ENCODE measurements at places on chromosomes 1 and 21. TPM values are rescaled to one million over a fixed set of nuclear protein-coding genes. Genes with fewer than 3 reads are reported as not detected.

GRCh38 chr1:46547481-46548383, 3.7 kb downstream of the KNCN start:
- H3K36me3 ChIP-seq, result no peaks in the 10 kb centered on the region
- H3K27me3 ChIP-seq, result peaks cover 28% of the 10 kb centered on the region
- no peak overlapping the region for H3K4me3 ChIP-seq
- H3K4me1 ChIP-seq, result no peaks in the 10 kb centered on the region

The NMNAT2 gene
- 1.1 TPM for total RNA-seq

- no peak for DNase-seq
- H3K4me3 ChIP-seq, result no peak overlapping the region
- H3K4me1 ChIP-seq, result no peaks in the 10 kb centered on the region
- H3K27me3 ChIP-seq, result no peaks in the 10 kb centered on the region
- H3K27ac ChIP-seq, result no peak overlapping the region
These were observed 36.8 kb upstream of the RPF1 start for GRCh38 chr1:84442256-84442655.

DNA sequence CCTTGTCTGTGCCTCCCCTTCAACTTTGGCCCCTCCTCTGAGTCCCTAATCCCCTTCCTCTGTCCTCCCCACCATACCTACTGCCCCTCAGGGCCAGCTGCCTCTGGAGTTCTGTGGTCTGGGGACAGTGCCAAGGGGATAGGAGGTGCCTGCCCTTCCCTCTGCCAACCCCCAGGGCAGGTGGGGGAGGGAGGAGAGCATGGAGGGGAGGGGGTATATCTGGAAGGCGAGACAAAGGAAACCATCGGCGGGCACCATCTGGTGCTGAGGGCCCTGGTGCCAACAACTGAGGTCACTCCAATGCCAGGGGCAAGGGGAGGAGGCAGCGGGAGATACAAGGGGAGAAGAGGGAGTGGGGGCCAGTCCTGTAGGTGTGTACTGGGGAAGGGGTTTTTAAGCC, 9.6 kb downstream of the RAB25 start:
- H3K27ac ChIP-seq, result no peak overlapping the region
- H3K4me1 ChIP-seq, result peaks cover 4% of the 10 kb centered on the region
- H3K4me3 ChIP-seq, result no peak overlapping the region
- peaks cover 4% of the 10 kb centered on the region for H3K36me3 ChIP-seq
- DNase-seq, result no peak
- no peaks in the 10 kb centered on the region for H3K27me3 ChIP-seq

DNA sequence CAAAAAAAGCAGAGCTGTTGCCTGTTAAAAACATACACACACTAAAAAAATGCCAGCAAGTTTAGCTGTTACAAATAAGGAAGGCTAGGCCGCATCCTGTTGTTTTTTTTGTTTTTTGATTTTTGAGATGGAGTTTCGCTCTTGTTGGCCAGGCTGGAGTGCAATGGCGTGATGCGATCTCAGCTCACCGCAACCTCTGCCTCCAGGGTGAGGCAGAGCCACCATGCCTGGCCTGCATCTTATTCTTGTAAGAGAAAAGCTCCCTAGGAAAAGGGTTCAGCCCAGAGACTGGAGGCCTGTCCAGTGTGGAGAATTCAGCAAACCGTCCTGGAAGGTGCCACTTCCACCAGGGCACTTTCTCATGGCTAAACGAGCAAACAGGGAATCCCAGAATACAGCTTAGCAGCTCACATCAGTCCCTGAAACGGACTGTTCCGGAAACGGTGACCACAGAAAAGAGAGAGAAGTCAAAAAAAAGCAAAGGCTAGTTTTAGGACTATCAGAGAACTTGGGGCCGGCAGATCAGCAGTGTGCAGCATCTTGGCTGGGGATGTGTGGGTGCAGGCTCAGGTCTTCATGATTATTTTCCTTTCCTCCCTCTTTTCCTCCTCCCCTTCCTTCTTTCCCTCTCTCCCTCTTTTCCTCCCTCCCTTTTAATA, 283.6 kb downstream of the AJAP1 start:
- no peak overlapping the region for H3K27ac ChIP-seq
- no peaks in the 10 kb centered on the region for H3K4me1 ChIP-seq
- no peak for DNase-seq
- no peaks in the 10 kb centered on the region for H3K27me3 ChIP-seq

DNA sequence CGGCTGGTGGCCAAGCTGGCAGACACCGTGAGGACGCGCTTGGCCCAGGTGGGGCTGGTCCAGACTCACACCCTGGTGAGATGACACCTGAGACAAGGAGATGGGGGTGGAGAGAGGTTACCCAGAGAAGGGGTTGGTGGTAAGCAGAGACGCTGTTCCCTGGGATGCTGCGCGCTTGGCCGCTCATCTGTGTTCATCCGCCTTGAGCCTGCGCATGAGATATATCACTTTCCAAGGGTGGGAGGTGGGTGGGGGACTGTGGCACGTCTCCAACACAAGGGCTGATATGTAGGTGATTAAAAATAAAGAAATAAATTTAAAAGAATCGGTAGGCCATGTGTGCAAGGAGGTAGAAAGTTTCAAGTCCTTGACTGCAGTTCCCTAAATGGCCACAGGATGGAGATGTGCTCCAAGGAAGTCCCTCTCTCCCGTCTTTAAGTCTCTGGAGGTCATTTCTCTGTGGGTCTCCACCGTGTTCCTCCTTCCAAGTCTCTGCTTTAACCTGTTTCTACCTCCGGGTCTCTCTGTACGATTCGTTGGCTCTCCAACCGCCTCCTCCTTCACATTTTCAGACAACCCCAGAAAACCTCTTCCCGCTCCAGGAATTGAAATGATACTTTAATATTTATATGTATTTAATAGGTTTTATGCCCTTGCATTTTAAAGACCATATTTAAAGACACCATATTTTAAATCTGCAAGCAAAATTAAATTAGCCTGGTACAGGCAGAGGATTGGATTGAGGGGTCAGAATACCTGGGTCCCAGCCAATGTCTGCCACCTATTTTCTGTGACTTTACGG, 4.5 kb downstream of the TTC24 start:
- H3K36me3 ChIP-seq, result no peaks in the 10 kb centered on the region
- H3K4me1 ChIP-seq, result no peaks in the 10 kb centered on the region
- DNase-seq, result peak; percentile 74
- H3K27ac ChIP-seq, result no peak overlapping the region
- H3K4me3 ChIP-seq, result no peak overlapping the region

DNA sequence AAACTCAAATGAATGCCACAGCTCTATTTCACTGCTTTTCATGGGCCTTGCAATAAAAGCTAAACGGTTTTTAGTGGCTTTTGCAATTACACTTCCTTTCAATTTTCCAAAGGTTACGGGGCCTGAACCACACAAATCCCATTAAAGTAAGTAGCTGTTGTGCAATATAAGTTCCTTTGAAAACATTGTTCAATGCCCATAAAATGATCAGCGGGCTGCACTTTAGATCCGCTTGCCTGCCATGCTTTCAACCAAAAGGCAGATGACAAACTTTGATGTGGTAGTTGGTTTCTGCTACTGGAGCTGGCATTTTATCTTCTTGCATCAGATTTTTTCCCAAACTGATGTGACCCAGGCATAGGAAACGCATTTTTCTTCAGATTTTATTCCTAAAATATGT, 50.2 kb downstream of the PRRX1 start:
- H3K27ac ChIP-seq, result no peak overlapping the region
- DNase-seq, result no peak
- H3K4me3 ChIP-seq, result no peak overlapping the region
- no peaks in the 10 kb centered on the region for H3K4me1 ChIP-seq
- no peaks in the 10 kb centered on the region for H3K36me3 ChIP-seq
- no peaks in the 10 kb centered on the region for H3K27me3 ChIP-seq

Data from lung (tissue), 17 donors.